Naive B cell (primary cell): ENCODE measurements at places on chromosomes 2 and 18.

GRCh38 chr18:3513481-3513880 lies 63.5 kb downstream of the TGIF1 start:
- no peak for DNase-seq

DNA sequence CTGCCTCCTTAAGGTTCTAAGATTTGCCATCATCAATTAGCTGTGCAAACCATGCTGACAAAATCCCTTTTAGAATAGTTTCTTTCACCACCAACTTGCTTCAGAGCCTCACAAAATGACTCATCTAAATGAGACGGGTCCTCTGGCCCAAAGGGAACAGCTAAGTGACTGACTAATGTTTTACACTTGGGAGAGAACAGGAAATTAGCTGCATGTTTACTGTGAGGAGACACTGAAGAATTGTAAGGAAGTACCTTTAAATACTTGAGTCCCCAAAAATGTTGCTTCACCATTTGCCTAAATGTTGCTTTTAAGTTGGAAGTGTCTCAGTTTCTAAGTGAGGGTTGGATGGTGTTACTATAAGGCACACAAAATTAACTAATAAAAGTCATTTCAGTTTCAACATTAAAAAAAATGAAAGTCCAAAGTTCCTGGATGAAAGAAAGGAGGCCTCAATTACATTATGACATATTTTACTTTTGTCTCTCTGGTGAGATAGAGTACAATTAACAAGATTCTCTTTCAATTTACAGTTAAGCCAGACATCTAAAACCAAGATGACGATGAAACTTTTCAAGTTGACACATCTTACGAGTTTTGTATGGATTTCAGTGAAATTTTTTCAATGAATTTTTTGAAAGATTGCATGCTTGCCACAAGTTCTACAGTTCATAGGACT lies 229.1 kb upstream of the FN1 start:
- DNase-seq, result no peak

DNA sequence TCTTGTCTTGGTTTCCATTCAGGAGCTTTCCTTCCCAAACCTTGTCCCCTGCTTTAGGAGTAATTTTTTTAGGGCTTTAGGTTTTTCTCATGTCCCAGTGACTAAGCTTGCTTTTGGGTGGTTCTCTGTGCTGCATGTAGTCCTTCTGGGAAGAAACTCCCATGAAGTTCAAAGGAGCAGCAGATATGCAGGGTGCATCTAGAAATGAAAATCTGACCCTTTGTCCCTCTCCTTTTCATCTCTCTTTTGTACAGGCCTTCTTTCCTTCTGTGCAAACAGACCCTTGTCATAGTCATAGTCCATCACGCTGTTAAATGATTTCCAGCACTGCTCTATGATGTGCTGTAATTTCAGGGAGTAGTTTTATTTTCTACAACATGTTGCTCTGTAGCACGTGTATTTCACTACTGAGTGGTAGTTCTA lies 20.4 kb downstream of the FMNL2 start:
- DNase-seq, result no peak

- DNase-seq, result no peak
Observed at GRCh38 chr2:226873051-226873620, 37.3 kb downstream of the RHBDD1 start.

- no peak for DNase-seq
Observed at GRCh38 chr18:10912790-10913545, 236.4 kb downstream of the PIEZO2 start.

GRCh38 chr18:9362869-9363268 lies 28.3 kb downstream of the TWSG1 start:
- no peak for DNase-seq

DNA sequence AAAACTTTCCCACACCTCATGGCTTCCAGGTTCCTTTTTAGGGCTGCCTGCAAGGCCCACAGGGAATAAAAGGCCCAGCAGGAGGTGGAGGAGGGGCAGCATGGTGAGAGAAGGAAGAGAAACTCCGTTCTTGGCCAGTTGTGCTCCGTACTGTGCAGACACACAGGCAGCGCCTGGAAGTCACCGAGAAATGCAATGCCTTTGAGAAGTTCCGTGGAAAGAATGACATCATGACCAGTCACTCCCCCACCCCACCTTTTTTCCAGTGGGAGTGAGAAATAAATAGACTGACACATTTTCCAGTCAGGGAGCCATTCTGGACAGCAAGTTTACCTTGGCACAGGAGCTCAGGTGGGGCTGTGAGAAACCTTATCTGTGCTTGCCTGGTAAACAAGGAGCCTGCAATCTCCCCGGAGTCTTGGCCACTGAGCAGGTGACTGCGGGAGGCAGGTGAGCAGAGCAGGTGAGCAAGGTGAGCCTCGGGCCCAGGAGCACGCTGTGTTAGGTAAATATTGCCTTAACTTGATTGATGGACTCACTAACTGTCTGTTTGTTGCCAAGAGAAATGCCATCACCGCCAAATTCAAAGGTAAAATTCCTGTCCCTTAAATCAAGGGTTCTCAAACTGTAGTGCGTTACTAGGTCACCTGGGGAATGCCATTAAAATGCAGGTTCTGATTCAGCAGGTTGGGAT lies 13.5 kb upstream of the LBH start:
- no peak for DNase-seq

- no peak for DNase-seq
Observed at GRCh38 chr2:219174146-219174545, 2.6 kb downstream of the CNPPD1 start.

- DNase-seq, result no peak
Observed at GRCh38 chr2:46963210-46963609, 47.6 kb upstream of the MCFD2 start.

DNA sequence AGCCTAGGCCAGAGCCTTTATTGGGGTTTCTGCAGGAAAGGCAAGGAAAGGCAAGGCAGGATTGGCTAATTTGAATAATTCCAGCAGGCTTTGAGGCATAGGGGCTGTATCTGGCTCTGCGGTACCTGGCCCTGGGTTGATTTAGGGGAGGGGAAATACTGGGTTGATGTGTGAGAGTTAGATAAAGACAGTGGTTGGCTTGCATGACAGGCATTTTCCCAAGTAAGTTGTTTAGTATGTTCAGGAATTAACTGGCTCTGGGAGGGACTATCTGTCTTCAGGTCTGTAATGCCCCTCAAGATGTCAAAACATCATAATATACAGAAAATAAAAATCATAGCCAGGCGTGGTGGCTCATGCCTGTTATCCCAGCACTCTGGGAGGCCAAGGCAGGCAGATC lies 98.7 kb downstream of the UBR3 start:
- DNase-seq, result no peak

GRCh38 chr2:32482471-32482870 lies 125.6 kb downstream of the BIRC6 start:
- DNase-seq, result no peak

GRCh38 chr18:26127786-26128185 lies 5.9 kb upstream of the PSMA8 start:
- no peak for DNase-seq

DNA sequence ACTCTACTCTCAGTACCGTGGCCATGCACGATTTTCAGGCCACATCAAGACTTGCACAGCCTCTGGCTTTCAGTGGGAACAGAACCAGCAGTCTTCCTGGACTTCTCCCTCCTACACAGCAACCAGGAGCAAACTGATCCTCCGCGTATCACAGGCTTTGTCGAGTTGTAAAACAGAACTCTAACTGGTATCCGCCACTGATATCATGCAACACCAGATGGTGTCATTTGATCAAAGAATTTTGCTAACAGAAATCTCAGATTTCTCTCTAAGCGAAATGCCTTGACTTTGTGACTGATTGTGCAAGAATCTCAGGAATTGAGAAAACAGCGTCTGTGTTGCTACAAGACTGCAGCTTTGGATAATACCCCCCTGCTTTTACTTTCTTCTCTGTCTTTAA lies 85.7 kb downstream of the COPS8 start:
- no peak for DNase-seq

DNA sequence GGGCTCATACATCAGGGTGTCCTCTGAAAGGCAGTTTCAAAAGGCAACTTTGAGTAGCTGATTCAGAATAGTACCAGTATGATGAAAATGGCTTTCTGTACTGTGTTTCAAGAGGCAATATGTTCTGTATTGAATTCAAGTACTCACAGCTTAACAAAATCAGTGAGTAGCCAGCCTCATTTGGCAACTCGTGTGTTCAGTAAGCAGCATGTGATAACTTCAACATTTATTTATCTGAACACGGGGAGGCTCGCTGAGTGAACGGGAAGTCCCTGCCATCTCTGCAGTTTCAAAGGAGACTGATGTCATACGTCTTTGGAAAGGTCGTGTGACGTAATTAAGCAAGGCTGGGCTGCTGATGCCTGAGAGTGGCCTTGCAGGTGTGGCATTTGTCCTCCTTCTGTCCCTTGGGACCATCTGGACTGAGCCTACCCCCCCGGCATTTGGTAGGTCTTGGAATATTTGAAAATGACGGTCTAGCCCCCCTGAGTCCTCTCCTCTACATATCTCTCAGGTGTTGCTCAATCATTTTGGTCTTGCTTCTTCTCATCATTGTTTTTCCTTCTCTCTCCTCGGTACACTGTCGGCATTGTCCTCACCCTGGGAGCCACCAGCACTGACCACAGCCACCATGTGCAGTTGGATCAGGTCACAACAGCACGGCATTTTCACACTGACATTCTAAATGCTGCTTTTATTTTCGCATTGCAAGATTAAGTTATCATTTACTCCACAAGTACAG lies 62.8 kb downstream of the SMIM21 start:
- no peak for DNase-seq

DNA sequence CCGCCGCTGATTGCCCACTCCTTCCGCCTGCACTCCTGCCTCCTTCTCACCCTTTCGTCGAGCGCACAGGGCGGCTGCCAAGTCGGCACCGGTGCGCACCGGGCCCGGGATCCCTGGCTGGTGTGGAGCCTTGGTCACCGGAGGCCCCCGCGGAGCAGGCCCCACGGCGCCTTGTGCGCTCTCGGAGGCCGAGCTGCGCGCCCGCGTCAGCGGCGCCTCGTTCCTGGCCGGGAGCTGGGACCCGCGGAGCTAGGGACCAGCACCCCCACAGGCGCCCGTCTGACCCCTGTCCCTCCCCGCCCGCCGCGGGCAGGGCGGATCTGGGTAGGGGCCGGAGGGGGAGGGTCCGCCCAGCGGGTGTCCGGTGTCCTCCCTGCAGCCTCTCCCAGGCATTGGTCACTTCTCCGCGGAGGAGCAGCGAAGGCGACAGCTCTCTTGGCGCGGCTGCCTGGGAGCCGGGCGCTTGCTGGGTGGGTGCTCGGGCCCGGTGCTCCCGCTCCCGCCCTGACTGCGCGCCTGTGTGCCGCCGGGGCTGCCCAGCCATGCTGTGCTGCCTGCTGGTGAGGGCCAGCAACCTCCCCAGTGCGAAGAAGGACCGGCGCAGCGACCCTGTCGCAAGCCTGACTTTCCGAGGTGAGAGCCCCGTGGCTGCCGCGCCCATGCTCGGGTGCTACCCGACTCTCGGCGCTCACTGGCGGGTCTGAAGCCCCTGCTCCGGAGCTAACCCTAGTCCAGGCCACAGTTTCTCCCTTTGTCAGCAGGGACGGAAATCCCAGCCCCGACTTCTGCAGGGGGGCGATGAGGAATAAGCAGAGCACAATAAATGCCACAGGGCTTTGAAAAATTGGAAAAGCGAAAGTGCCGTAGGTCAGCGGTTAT lies 13.2 kb downstream of the DYSF start:
- no peak for DNase-seq

- no peak for DNase-seq
Observed at GRCh38 chr2:20516646-20517341, 69.9 kb downstream of the RHOB start.

DNA sequence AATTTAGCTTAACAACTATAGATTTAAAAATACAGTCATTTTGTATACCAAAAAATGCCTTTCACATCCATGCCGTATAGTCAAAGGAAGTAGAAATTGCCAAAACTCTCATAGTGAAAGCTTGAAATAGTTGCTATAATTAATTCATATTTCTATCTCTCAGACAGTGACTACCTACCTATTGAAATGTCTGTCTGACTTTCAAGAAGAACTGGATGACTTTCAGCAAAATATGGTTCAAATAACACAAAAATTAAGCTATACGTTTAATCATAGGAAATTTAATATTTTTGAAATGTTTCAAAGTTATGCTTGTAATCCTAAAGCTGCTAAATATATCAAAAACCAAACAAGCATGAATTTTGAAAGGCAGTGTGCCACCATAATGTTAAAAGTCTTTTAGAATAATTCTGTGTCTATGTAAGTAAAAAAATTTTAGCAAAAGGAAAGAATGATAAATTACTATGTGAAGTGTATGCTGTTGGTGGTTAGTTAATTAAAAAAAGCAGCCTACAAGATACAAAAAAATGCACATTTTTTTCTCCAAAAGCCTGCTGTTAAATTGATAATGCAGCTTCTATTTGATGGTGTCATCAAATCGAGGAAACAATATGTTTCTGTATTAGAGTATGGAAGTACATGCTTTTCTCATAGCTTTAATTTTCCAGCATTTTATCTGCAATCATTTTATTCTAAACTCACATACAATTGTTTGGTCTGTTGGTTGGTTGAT lies 57.7 kb upstream of the ST6GAL2 start:
- DNase-seq, result no peak

GRCh38 chr2:19369341-19369955 lies 11.0 kb upstream of the OSR1 start:
- DNase-seq, result no peak

DNA sequence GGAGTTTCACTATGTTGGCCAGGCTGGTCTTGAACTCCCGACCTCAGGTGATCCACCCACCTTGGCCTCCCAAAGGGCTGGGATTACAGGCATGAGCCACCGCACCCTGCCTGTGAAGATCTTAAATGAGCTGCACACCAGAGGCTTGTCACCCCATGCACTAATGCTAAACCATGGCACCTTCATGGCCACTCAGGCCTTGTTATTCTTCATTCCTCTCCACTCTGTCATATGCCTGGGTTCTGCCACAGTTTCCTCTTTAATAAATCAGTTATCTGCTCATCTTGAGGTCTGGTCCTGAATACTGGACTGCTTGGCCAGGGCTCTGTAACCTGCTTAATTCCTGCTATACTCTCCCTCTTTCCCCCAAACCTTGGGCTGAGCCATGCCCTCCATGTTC lies 303.9 kb upstream of the FBXO11 start:
- no peak for DNase-seq
